ENCODE measurements at places on chromosomes 16 and 17.

DNA sequence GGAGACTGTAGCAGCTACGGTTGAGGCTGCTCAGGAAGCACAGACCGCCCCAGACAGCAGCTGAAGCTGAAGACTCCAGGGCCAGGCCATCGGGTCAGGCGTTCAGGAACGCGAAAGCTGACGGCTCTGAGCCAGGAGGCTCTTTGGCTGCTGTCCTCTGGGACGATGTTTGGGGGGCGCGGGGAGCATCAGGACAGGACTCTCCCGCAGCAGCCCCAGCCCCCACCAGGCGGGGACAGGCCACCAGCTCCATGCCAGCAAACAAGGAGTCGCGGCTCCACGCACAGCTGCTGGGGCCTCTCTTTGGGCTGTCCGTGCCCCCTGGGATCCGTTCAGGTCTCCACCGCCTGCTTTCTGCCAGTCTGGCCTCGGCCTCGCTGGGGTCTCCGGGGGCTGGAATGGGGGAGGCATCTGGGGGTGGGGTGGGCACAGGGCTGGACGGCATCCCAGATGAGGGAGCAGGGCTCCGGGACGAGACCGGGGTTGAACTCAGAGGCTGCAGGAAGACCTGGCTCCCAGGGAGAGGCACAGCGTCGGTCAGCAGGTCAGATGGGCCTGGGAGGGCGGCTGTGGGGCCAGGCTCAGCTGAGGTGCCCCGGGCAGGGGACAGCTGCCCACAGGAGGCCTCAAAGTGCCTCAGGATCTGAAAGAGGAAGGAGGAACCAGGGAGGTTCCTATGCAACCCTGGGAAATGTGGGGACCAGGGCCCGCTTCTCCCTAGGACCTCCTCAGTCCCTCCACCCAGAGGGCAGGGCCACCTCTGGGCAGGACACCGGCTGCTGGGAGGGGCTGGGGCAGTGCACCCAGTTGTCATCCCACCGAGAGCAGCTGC lies 6.3 kb upstream of the CEP131 start:
- DNase-seq: no peak

- no peak for DNase-seq
Measured at GRCh38 chr17:56481659-56482058, 111.8 kb upstream of the NOG start.

DNA sequence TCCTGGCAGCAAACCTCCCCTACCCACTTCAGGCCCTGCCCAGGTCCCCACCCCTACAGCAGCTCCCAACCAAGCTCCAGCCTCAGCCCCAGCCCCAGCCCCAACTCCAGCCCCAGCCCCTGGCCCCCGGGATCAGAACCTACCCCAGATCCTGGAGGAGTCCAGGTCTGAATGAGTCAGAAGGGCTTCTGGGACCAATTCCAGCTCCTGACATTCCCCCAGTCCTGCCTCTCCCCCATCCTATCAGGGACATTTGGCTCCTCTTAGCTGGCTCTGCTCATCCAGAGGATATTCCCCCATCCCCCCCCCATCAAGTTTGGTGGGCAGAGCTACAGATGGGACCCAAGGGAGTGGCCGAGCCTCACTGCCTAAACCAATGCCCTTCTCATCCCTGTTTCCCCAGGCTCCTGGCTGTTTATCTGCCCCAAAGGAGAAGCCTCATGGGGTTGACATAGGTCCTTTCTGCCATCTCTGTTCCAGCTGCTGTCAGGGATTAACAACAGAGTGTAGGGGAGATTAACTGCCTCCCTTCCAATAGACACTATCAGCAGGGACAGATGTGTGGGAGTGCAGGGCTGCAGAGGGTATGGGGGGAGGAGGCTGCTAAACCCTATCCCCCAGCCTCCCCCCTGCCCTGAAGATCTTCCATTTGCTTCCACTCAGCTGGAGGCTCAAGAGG lies 16.5 kb downstream of the CNTNAP1 start:
- DNase-seq: no peak

GRCh38 chr17:16484445-16485175 lies 7.4 kb downstream of the LRRC75A start:
- DNase-seq: no peak
